Activated CD8-positive, alpha-beta memory T cell treated with anti-CD3 and anti-CD28 coated beads for 1 hour (primary cell): ENCODE measurements at places on chromosomes 13 and 19.

DNA sequence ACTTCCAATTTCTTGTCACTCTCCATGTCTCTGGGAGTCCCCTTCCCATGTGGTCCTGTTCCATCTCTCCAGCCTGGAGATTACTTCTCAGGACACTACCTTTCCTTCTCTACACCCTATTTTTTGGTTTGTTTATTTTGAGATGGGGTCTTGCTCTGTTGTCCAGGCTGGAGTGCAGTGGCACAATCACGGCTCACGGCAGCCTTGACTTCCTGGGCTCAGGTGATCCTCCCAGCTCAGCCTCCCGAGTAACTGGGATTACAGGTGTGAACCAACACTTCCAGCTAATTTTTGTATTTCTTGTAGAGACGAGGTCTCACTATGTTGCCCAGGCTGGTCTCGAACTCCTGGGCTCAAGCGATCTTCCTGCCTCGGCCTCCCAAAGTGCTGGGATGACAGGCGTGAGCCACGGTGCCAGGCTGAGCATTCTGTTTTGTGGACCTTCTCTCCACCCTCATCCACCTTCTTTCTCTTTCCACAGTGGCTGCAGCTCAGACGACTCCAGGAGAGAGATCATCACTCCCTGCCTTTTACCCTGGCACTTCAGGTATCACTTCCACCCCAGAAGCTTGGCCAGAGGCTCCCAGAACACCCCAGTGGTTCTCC lies 644 bp downstream of the HCST start:
- DNase-seq: no peak

GRCh38 chr13:24150572-24150971 lies 9.9 kb upstream of the SPATA13 start:
- no peak for DNase-seq

DNA sequence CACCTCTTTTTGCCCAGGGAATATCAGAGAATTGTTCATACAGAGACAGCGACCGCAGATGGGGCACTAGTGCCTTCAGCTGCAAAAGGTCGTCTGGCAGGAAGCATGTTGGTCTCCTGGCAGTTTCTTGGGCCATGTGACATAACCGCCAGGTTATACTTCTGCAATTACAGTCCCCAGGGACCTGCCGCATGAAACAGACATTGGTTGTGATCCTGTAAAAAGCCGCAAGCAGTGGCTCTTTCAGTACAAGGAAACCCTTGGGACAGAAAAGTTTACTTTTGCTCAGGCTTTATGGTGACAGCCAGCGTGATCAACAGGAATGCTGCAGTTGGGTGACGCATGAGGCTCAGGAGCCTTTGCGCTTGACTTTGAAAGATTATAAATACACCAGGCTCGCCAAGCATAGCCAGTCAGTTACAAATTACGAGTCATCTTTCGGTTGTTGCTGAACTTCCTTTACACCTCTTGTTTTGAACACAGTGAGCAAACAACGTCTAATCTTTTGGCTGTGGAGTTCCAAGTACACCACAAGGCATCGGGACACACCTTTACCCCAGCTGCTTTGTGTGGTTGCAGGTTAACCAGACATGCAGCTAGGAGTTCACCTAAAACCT lies 50.5 kb upstream of the UBE2L5 start:
- DNase-seq: peak; percentile 42

- no peak for DNase-seq
Observed at GRCh38 chr19:42201489-42202289, 15.8 kb downstream of the DEDD2 start.

- no peak for DNase-seq
Observed at GRCh38 chr13:76210262-76210661, 574.1 kb downstream of the LMO7 start.

- DNase-seq: no peak
Observed at GRCh38 chr19:42154471-42155323, 22.5 kb upstream of the POU2F2 start.

GRCh38 chr19:17213334-17213733 lies 1.8 kb upstream of the USE1 start:
- DNase-seq: no peak

GRCh38 chr19:8017808-8018207 lies 12.4 kb upstream of the ELAVL1 start:
- DNase-seq: no peak

DNA sequence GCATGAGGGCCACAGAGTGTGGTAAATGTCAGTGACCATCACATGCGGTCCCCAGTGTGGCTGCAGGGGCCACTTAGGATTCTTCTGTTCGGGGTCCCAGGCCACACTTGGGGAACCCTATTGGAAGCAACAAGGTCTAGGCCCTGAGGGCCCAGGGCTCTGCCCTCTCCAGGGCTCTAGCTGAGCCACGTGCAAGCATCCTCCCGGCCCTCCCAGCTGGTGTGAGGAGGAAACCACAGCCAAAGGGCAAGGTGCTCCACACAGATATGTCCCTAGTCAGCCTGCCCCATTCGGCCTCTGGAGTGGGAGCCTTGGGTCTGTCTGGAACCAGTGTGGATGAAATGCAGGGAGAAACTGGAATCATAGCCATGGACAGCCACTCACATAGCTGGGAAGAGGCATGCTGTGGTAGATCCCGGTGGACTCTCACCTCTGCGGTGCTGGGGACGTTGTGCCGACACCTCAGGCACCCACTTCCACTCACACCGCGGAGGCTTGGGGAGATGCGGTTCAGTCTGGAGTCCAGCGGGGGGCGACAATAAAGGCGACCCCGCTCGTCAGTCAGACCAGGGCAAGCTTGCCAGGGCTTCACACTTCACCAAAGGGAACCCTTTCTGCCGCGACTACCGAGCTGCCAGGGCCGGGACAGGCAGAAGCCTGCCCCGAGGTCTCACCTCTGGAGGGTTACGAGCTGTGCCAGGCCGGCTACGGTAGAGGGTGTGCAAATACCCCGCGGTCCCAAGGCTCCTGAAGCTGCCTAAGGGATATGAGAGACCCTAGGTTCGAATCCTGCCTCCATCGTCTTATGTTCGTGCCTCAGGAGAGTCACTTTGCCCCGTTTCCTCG lies 4.3 kb upstream of the ZNF497 start:
- DNase-seq: no peak

DNA sequence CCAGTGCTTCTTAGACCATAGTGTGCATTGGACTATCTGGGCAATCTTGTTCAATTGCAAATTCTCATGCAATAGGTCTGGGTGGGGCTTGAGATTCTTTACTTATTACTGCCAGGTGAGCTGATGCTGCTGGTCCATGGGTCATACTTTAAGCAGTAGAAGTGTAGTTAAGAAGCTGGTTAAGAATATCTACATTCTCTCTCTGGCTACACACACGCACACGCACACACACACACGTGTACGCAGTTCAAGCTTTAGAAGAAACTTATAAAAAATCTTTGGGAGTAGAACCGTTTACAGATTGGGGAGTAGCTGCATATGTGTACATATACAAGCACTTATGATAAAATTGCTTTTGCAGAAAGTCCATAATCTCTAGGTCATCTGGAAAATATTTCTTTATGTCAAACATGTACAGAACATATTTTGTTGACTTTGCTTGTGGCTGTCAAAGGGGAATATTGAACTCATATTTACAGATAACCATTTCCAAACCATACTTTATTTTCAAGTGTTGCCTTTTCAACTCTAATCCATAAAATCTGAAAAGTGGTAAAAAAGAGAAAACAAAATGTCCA lies 99.7 kb downstream of the GPC6 start:
- no peak for DNase-seq

- DNase-seq: no peak
Observed at GRCh38 chr19:11821474-11822109, 7.5 kb downstream of the ZNF440 start.

GRCh38 chr19:482186-483041 lies 13.9 kb upstream of the MADCAM1 start:
- DNase-seq: no peak

DNA sequence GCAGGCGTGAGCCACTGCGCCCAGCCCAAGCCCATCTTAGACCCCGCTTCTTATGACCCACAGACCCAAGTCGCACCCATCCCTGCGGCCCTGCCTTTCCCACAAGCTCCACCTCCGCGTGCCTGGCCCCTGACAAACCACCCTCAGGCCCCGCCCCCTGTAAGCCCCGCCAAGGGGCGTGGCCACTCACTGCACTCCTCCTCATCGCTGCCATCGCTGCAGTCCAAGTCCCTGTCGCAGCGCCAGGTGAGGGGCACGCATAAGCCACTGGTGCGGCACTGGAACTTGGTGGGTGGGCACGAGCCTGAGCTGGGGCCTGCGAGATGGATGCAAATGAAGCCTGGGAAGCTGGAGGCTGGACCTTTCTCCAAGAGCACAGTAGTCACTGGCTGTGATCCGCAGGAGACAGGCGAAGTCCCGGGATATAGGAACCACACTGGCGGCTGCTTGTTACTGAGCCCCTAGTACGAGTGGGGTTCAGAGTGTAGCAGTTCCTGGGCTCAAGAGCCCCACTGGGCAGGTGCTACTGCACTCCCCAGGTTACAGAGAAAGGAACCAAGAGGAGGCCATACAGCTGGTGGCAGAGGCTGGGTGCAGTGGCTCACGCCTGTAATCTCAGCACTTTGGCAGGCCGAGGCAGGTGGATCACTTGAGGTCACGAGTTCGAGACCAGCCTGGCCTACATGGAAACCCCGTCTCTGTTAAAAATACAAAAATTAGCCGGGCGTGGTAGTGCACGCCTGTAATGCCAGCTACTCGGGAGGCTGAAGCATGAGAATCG lies 3.1 kb downstream of the CD320 start:
- no peak for DNase-seq

- no peak for DNase-seq
Observed at GRCh38 chr19:1244693-1245451, 3.3 kb downstream of the ATP5F1D start.

- DNase-seq: no peak
Observed at GRCh38 chr19:31313291-31314030, 35.8 kb downstream of the TSHZ3 start.

DNA sequence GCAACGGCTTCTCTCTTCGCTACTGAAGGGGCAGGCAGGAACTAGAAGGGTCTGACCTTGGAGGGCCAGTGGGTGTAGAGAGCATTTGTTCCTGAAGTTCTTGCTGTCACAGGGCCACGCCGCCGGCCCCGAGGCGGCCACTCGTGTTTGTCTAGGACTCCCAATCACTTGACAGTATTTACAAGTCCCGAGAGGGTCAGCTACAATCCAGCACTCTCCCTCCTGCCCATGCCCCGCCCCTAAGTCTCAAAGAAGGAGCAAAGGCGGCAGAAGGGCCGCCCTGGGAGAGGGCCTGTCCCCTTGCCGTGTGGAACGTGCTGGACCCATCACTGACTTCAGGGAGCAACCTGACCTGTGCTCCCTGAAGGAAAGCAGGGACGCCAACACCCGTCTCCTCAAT lies 118.5 kb downstream of the STK24 start:
- no peak for DNase-seq

GRCh38 chr13:21735701-21736401 lies 65.0 kb downstream of the FGF9 start:
- no peak for DNase-seq

GRCh38 chr13:76597868-76598267 lies 288.3 kb downstream of the KCTD12 start:
- no peak for DNase-seq

DNA sequence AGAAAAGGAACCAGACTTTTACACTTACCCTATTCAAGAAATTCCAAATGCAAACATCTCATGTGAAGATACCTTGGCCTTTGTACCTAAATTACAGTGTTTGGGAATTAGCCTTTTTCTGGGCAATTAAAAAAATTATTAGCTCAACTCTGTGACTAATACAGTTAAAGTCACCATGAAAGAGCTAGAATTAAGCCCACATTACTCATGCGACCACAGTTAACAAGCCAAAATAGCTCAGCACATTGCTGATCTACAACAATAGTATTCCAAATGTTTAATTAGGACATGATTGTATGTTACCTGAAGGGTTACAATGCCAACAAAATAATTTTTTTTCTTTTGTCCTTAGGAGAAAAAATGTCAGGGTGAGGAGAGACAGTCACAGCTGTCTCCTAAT lies 263.6 kb upstream of the GPC6 start:
- no peak for DNase-seq

DNA sequence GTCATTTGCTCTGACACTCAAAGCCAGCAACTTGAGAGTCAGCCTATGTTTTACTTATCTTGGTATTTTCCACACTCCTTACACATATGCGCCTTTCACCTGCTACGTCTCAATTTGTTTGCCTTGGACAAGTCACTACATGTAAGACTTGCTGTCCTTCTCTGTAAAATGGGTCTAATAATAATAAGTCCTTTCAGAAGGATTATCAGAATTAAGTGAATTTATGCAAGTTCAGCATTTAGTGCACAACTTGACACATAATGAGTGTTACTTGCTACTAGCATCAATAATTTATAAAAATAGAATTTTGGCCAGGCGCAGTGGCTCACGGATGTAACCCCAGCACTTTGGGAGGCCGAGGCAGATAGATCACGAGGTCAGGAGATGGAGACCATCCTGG lies 71.1 kb upstream of the UBL3 start:
- no peak for DNase-seq

DNA sequence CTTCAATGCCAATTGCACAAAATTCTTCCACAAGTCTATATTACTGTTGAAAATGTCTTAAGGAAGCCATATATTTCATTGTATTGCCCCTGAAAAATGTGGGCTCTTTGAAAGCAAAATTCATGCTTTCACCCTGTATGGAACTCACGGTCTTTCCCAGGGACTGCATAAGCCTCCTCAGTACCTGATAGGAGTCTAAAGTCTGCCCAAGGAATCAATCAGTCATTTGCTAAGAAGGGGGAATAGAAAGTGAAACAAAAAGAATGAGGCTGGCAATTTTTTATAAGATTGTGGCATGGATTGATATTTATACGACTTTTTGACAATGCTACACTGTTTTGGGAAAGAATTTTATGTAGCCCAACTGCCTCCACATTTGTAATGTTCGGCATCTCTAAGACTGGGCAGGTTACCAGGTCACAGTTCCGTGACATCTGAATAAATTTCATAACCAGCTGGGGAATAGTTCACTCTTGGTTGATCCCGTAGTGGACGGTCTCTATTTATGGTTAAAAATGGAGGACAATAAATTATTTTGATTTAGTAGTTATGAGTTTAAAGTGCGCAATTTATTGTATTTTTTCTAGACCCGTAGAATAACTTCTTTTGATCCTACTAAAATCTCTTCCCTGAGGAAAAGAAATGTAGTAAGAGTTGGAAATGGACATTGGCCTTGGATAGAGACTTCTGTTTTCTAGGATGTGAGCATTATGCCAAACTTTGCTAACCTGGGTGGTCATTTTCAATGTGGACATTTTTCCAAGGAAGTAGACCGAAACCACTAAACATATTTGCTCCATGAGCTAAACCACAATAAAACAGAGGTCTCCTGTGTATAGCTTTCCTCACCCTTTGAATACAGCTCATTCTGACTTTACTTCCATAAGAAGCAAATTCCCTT lies 1585.4 kb downstream of the EFNB2 start:
- DNase-seq: no peak

GRCh38 chr13:24921881-24922280 lies 157.9 kb downstream of the RNF17 start:
- no peak for DNase-seq

- DNase-seq: no peak
Observed at GRCh38 chr19:39001041-39001440, 25.5 kb upstream of the FBXO17 start.
